CD8-positive, alpha-beta T cell (primary cell): ENCODE measurements at places on chromosomes 3 and 15.

- DNase-seq = no peak
These were observed 716.9 kb downstream of the AGBL1 start for GRCh38 chr15:86796521-86796920.

- DNase-seq = no peak
These were observed 165.9 kb downstream of the POLR2M start for GRCh38 chr15:57872281-57873030.

DNA sequence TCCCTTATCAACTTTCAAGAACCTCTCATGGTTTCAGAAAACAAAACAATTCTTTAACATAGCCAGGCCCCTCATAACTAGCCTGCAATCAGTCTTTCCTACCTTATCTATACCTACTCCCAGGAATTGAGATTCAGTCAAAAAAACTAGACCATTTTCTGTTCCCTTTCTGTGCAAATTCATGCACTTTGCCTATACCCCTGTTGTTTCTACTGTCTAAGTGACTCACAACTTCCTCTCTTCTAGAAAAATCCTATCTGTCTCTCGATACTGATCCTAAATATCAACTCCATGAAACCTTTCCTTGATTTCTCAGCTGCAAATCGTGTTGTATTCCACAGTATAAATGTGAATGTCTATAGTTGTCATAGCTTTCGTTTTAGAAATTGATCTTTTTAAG lies 10.9 kb upstream of the IL1RAP start:
- DNase-seq = no peak

GRCh38 chr3:113251817-113252216 lies 40.5 kb downstream of the BOC start:
- DNase-seq = no peak

- no peak for DNase-seq
These were observed 20.6 kb upstream of the GP9 start for GRCh38 chr3:129040039-129040336.

DNA sequence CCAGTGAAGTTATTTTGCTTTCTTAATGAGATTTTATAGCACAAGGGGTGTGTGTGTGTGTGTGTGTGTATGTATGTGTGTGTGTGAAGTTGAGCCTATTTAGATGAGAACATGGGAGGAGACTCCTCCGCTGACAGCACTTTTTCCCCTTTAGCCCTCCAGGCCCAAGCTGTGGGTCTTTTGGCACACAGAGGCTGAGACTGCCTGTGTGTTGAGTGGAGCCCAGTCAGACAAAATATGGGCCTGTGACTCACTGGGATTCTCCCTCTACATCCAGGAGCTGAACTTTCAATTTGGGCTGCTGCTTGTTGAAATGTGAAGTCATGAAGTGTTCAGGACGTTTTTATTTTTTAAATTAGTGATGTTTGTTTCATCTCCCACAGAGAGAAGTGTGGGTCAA lies 108.0 kb downstream of the MFSD1 start:
- DNase-seq = no peak

DNA sequence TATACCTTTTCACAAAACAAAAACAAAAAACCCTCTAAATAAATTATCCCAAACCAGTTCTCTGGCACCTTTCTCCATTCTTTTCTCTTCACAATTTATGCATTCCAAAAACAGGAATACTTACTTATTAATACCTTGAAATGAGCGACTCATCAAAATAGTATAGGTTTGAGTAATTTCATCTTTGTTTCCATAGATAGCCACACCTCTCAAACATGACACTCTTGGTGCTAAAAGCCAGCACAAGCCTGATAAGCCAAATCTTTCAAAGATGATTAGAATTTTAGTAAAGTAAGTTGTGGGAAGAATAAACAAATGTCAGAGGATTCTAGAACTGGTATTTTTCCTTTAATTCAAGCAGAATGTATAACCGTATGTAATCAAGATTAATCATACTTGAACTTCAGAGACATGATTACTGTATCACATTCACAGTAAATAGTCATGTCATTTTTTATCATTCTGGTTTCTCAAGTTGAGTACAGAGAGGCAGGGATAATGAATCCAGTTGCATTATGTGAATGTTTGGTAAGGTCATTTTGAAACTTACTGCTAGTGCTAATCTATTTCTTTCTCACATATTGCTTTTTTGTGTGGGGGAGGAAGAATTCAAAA lies 12.1 kb upstream of the WDR5B start:
- no peak for DNase-seq

- DNase-seq = no peak
These were observed 454.1 kb downstream of the GRM7 start for GRCh38 chr3:7315037-7315436.
